Upper lobe of left lung (tissue), 6 donors: ENCODE measurements at places on chromosomes 7 and 10.

- no peak for DNase-seq
Measured at GRCh38 chr10:36547965-36548364, 577.4 kb upstream of the ANKRD30A start.

GRCh38 chr7:19118636-19119371 is 1.4 kb upstream of the TWIST1 start:
- DNase-seq: no peak

GRCh38 chr7:85019176-85019575 is 167.7 kb downstream of the SEMA3D start:
- DNase-seq: no peak

GRCh38 chr7:25259487-25260243 is 31.4 kb upstream of the NPVF start:
- peak; percentile 69 for DNase-seq

GRCh38 chr7:100441641-100442535 is 5.6 kb upstream of the PPP1R35 start:
- no peak for DNase-seq

GRCh38 chr10:26064106-26064505 is 130.1 kb downstream of the MYO3A start:
- DNase-seq: no peak

DNA sequence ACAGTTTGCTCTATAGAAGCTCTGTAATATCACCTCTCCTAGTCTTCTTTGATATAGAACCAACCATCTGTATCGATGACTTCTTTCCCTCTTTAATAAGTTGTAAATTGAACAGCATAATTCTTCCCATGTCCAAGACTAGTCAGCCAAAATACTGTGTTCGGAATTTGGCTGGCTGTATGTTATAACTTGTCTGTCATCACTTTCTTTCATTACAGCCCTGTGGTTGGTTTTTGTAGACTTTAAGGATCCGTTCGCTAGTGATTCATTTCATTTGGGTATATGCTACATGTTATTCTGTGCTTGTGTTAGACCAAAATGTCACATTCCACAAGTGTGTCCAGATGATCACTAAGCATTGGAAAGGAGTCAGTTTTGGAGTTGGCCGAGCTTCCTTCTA is 155.4 kb upstream of the ITGB1 start:
- no peak for DNase-seq

DNA sequence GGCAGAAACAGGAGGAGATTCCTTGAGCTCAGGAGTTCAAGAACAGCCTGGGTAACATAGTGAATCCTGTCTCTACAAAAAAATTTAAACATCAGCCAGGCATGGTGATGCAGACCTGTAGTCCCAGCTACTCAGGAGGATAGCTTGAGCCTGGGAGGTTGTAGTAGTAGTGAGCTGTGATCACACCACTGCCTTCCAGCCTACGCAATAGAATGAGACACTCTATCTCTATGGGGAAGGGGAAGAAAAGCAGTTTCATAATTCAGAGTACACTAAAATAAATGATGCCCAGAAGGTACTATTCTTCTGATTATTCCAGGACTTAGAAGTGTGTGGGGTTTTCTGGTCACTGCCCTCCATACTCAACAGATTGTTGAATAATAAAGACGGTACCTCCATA is 177.3 kb downstream of the KMT2E start:
- no peak for DNase-seq

- no peak for DNase-seq
Measured at GRCh38 chr10:3500408-3500856, 284.6 kb downstream of the KLF6 start.

DNA sequence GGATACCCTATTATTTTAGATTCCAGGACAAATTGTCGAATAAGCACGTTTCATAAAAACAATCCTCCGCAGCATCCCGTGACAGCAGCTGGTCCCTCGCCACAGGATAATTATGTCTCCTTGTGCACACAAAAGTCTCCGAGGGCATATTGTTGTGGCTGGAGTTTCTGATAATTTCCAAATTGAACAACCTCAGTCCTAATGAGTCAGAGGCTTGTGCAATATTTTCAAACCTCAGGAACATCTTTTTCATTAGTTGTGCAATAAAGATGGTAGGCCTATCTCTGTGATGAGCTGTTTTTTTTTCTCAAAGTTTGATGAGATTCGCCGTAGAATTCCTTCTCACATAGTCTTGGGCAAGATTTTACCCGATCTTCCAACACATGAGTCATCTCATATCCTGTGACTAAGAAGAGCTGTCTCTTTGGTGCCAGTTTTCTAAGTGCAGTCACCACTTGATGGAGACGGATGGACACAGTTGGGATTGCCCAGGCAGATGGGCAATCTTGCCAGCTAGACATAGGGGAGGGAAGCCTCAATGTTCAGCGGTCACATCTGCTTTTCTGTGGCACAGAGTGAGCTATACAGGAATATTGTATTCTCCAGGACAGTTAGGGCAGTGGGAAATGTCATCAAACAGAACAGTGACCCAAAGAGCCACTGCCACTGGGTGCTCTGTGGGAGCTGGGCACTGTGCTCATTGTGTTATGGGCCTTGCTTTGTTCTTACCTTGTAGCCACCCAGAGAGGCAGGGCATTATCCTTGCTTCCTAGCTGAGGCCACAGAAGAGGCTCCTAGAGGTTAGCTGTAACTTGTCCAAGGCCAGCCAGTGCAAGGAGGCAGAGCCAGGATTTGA is 7.8 kb downstream of the HTRA1 start:
- no peak for DNase-seq

- peak; percentile 9 for DNase-seq
Measured at GRCh38 chr7:93663561-93664299, 89.2 kb upstream of the CALCR start.

- DNase-seq: no peak
Measured at GRCh38 chr7:44531421-44532380, 9.4 kb downstream of the NPC1L1 start.

- DNase-seq: no peak
Measured at GRCh38 chr10:128859738-128860386, 607.2 kb upstream of the MGMT start.

DNA sequence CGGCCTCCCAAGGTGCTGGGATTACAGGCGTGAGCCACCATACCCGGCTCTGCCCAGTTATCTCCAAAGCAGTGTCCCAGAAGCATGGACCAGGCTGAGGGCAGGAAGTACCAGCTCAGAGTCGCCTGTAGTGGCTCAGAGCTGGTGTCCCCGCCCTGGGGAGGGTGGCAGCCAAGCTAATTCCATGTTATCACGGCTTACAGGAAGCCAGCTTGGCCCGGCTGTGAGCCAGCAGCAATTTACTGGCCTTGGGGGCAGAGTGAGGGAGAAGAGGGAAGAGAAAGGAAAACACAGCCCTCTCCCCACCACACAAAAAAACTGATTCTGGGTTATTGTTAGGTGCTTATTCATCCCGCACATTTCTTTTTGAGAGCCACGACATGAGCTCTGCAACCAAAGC is 88.1 kb downstream of the HIP1 start:
- no peak for DNase-seq

- DNase-seq: no peak
Measured at GRCh38 chr10:52752261-52752660, 20.3 kb downstream of the MBL2 start.

DNA sequence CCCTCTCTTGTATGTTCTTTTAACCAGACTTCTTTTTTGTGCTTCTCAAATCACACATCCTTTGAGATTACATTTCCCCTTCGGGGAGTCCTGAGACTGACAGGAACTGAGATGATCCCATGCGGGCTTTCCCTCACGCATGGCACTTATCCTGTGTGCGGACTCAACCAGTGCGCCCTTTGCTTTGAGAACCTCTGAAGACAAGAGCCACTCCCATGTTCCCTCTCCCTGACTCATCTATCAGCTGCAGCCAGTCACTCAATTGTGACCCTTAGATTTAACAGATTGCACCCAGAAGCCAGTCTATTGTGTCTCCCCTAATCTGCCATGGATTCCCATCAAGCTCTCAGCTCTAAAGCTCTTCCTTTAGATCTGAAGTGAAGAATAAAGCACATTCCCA is 353.9 kb upstream of the MEOX2 start:
- DNase-seq: no peak

- no peak for DNase-seq
Measured at GRCh38 chr10:70007116-70007820, 45.4 kb upstream of the MACROH2A2 start.

DNA sequence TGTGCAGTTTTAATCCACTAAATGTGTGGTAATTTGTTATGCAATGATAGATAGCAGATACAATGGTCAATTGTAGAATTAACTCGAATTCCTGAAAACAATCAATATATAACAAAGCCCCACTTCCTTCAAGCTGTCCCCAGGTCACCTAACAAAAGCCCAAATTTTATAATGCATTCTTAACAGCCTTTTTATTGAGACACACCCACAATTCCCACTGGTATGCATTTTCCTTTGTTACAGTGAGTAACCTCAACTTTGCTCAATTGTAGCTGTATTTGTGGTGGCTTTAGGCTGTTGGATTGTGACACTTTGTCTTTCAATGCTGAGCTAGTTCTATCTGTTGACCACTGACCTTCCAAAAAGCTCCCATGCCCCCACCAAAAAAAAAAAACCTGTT is 279.8 kb upstream of the CACNA2D1 start:
- DNase-seq: no peak

GRCh38 chr10:30554440-30554825 is 75.1 kb downstream of the LYZL2 start:
- DNase-seq: no peak

- no peak for DNase-seq
Measured at GRCh38 chr10:14971867-14972448, 12.8 kb downstream of the MEIG1 start.

DNA sequence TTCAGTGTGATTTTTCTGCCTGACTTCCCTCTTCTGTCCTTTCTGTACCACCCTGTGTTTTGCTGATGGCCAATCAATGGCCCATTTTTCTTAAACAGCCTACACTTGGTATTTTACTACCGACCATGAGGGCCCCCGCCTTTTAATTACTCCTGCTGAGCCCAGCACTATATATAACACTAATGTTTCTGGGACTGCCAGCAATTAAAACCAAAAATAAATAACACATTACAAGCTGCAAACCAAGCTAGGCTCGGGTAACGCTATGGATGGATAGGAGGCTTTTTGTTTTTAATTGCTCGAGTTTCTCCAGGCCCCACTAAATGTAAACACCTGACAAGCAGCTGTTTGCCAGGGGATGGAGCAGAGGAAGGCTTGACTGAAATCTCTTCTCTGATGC is 915.4 kb upstream of the AUTS2 start:
- DNase-seq: no peak

DNA sequence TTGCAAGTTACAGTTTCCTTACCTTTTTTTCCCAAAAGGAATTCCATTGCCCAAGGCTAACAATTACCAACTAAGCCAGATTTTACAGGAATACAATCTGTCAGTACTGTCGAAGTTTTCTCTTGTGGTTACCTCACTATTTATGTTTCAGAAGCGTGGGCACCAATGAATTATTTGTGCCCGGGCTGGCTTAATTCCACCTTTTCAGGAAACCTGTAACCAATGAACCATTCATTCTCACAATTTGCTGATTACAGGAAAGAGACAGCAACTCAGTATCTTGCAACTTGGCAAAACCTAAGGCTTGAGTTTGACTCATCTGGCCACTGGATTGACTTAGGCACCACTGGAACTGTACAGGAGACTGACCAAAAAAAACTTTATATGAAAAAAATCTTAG is 485.6 kb downstream of the INHBA start:
- DNase-seq: no peak

DNA sequence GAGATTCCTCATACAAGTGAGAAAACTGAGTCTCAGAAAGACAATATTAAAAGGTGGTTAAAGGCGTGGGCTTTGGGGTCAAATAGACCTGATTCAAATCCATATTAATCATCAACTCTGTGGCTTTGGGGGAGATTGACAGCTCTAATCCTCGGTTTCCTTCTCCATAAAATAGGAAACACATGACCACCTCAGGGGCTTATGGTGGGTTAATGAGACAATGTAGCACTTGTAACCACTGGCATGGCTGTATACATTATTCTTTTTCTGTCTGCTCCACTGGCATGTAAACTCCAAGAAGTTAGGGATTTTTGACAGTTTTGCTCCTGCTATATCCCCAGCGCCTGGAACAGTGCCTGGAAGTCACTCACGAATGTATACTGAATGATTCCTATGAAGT is 120.8 kb upstream of the GAD2 start:
- DNase-seq: no peak

DNA sequence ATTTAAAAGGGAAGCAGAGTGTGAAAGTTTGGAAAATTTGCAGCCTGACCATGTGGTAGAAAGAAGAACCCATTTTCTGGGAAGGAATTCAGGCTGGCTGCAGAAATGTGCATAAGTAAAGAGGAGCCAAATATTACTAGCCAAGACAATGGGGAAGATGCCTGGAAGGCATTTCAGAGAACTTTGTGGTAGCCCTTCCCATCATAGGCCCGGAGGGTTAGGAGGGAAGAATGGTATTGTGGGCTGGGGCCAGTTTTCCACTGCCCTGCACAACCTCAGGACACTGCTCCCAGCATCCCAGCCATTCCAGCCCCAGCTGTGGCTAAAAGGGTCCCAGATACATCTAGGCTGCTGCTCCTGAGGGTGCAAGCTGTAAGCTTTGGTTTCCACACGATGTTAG is 278.5 kb upstream of the BMPER start:
- no peak for DNase-seq

- DNase-seq: peak; percentile 33
Measured at GRCh38 chr7:137169282-137169698, 174.2 kb downstream of the PTN start.

- DNase-seq: no peak
Measured at GRCh38 chr10:28922127-28922526, 244.8 kb downstream of the BAMBI start.

GRCh38 chr10:68362590-68362989 is 29.9 kb upstream of the PBLD start:
- no peak for DNase-seq

DNA sequence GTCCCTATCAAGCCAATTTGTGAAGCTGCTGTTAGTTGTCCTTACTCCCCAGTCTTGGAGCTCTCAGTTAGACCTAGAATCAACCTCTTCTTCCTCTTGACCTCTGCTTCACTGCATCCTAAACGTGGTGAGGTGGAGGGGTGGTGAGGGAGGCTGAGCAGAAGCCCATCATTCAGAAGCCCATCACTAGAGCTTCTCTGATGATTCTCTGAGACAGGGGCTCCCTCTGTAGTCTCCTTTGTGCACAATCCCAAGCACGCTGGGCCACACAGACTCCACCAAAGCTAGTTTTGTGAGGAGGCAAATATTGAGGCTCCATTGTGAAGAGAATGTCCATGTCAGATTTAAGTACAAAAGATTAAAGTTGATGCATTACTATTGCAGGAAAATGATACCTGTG is 163.8 kb upstream of the PRSS1 start:
- no peak for DNase-seq

DNA sequence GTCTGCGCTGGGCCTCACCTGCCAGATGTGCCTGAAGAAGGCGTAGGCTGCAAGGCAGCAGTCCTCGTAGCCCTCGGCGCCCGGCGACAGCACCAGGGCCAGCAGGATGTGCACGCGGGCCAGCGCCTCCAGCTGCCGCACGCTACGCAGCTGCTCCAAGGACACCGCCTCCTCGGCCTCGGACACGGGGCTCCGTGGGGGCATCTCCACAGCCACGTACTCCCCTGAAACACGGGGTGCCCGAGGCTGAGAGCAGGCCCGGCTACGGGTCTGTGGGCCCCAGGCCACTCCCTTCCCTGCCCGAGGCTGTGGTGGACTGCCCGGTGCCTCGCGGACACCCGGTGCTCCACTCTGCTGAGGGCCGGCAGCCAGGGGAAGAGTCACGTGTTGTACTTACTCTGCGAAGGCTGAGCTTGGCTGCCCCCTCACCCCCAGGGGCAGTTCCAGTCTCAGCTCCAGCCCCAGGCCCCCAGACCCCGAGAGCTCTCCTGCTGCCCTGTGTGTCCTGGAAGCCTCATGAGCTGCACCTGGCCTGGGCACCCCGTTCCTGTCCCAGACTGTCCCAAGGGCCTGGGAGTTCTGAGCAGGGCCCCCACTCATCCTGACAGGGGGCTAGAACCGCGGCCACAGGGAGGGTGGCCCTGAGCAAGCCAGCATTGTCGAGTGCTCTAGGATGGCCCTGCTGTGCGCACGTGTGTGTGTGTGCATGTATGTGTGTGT is 62.8 kb downstream of the CFAP46 start:
- DNase-seq: peak; percentile 82
